Ovary (tissue), 10 donors: ENCODE measurements at places on chromosomes 5 and 9. TPM values are rescaled to one million over a fixed set of nuclear protein-coding genes. Genes with fewer than 3 reads are reported as not detected.

The DMRT3 gene
- total RNA-seq = not detected

GRCh38 chr5:5688194-5688924 lies 265.9 kb downstream of the ICE1 start:
- no peak for DNase-seq

The TRIM36 gene
- 10.3 TPM for total RNA-seq

DNA sequence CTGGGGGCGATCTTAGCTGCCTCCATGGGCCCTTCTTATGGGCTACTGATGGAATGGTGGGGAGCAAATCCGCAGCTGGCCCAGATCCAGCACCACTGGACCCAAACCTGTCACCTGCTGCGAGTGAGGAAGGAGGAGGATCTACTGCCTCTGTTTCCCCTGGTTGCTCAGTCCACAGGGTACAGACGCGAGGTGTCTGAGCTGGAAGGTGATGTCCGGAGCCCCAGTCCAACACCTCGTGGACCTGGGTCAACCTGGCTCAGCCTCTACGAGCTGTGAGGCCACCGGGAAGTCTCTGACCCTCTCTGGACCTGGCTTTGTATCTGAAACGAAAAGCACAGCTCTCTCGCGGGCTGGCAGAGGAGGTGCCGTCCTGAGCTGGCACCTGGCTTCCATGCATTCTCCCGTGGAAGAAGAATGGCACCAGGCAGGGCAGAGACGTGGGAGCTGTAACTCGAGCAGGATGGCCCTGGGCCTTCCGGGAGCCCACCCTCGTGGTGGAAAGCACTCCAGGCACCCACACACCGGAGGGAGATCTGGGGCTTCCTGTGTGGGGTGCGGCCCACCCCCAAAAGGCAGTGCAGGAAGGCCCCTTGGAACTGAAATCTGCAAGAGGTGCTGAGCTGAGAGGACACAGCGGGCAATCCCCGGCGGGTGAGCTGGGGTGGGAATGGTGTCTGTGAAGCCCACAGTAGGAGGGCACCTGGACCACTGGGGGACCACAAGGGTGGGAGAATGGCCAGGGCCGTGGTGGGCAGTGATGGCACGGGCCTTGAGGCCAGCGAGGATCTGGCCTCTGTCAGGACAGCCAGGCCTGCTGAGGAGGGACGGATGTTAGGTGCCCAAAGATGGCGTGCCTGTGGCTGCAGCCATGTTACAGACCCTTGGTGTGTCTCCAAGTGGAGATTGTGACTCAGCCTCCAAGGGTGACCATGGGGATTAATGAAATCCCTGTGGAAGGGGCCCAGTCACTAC lies 133.4 kb downstream of the OLFM1 start:
- DNase-seq = no peak

DNA sequence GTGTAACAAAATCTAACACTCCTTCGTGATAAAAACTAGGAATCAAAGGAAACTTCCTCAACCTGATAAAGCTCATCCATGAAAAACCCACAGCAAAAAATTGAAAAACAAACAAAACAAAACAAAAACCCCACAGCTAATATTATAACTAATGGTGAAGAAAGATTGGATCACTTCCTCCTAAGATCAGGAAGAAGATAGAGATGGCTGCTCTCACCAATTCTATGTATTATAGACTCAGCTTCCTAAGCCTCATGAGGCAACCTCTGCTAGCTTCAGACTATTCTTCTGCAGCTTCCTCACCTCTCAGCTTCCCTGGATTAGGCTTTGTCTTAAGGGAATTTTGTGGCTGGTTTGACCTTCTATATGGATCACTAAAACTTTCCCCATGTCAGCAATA lies 40.1 kb downstream of the PHAX start:
- no peak for DNase-seq

- DNase-seq = no peak
Measured at GRCh38 chr5:34499001-34499734, 157.0 kb upstream of the RAI14 start.

DNA sequence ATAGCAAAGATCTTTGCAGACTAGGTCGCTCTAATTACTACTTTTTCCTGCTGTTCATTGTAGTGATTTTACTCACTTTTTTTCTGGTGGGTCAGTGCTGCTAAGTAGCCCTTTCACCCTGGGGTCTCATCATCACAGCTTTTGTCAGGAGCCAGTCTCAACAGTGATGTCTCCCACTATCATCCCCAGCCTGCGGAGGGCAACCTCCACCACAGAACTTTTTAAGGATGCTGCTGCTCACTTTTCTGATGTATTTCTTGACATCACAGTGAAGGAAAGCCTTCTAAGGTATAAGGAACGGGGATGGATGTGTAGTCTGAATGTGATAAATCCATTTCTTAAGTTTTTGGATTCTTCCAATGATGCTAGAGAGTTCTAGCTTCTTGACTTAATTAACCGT lies 242.5 kb upstream of the RIOK2 start:
- DNase-seq = no peak

- no peak for DNase-seq
Measured at GRCh38 chr5:11000515-11001353, 239.7 kb upstream of the DAP start.

The PTPRD gene
- total RNA-seq = 85.8 TPM

The ROR2 gene
- total RNA-seq = 13.1 TPM

The TOR4A gene
- 8.2 TPM for total RNA-seq

DNA sequence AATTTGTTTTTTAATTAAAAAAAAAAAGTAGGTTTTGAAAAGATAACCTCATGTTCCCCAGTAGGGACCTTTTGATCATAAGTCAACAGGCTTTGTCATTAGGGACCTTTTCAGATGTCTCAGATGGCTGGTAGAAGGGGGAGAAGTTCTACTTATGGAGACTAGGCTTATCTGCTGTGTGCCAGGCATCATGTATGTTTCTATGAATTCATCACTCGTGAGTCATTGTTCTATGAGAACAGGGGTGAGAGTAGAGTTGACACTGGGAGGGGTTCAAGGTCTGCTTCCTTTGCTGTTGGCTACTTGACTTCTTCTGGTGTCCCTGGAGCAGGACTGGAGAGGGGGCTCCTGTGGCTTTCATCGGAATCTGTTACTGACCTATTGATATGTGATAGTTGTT lies 138.8 kb downstream of the KDM4C start:
- DNase-seq = no peak

GRCh38 chr5:81708889-81709288 lies 42.0 kb downstream of the SSBP2 start:
- no peak for DNase-seq

DNA sequence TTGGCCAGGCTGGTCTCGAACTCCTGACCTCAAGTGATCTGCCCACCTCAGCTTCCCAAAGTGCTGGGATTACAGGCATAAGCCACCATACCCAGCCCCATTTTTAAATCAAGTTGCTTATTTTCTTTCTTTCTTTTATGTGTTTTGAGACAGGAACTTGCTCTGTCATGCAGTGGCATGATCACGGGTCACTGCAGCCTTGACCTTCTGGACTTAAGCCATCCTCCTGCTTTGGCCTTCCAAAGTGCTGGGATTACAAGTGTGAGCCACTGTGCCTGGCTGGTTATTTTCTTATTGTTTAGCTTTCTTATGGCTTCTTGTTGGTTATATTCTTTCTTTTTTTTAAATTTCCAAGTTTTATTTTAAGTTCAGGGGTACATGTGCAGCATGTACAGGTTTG lies 79.7 kb upstream of the C5orf63 start:
- DNase-seq = no peak

- DNase-seq = no peak
Measured at GRCh38 chr9:76373784-76374474, 20.3 kb downstream of the RFK start.

GRCh38 chr5:68891718-68892117 lies 202.1 kb upstream of the SLC30A5 start:
- DNase-seq = no peak

DNA sequence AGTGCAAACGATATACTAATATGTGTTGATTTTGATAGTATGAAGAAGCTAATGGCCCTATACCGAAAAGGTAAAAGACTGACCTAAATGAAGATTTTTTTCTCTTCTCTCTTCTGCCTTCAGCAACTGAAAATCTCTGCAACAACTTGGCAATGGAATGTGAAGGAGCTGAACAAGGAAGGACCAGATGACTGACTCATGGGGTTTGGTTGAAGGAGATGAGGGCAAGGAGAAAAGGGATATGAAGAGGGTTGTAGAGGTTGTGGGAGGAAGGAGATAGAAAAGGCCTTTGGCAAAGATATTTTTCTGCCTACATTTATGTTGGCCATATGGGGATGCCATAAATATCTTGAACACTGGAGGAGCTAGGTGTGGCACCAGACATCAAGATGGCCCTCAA lies 129.7 kb upstream of the CHD1 start:
- DNase-seq = no peak

The TAF11L5 gene
- not detected for total RNA-seq

GRCh38 chr9:14245901-14246525 lies 67.9 kb downstream of the NFIB start:
- DNase-seq = no peak

GRCh38 chr9:77180056-77180455 lies 2.7 kb downstream of the VPS13A start:
- DNase-seq = no peak

The IFNB1 gene
- not detected for total RNA-seq

GRCh38 chr9:118701985-118702384 lies 667.2 kb downstream of the BRINP1 start:
- no peak for DNase-seq

DNA sequence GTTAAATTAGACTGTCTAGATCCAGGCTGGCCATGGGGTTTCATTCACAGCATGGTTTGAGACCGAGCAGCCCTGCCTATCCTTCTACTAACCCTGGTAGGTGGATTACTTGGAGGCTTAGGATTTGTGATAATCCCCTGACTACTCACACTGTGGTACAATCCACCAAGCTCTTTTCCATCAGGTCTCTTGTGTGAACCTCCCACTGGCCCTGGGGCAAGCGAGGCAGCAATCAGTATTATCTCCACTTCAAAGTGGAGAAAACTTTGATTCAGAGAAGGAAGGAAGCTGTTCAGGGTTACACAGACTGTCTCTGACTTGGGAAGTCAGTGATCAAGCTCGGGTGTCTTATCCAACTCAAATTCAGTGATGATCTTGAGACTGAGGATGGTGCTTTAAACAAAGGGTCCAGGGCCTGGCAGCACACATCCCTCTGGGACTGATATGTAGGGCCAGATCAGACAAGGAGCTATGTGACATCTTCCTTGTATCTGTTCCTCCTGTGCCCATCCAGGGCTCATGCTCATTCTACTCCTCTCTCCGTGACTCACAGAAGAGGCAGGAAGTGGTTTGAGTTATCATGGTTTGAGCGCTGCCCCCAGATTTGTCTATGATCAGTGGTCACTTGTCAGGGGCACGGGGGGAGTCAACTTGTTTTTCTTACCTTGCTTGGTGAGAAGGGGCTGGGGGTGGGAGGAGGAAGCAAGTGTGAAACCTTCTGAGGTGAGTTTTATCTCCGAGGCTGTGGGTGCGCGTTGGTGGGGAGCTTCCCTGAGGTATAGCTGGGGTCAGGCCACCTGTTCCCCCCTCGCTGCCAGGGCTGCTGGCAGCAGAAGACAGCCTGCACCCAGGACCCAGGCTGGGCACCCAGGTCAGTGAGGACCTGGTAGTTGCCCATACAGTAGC lies 48.6 kb downstream of the RGS3 start:
- no peak for DNase-seq

The OXCT1 gene
- 15.4 TPM for total RNA-seq

GRCh38 chr5:75243100-75243499 lies 6.4 kb upstream of the ANKRD31 start:
- no peak for DNase-seq

The GDNF gene
- total RNA-seq = 0.23 TPM

The AQP7 gene
- 2.2 TPM for total RNA-seq
